ENCODE measurements at places on chromosomes 7 and 10. TPM values are rescaled to one million over a fixed set of nuclear protein-coding genes. Genes with fewer than 3 reads are reported as not detected.

OPN1SW gene
- not detected for total RNA-seq

MAD1L1 gene
- 74.5 TPM for total RNA-seq

ADAM22 gene
- 2.5 TPM for total RNA-seq

TAS2R5 gene
- 1.7 TPM for total RNA-seq

BUD23 gene
- 54.8 TPM for total RNA-seq

DNA sequence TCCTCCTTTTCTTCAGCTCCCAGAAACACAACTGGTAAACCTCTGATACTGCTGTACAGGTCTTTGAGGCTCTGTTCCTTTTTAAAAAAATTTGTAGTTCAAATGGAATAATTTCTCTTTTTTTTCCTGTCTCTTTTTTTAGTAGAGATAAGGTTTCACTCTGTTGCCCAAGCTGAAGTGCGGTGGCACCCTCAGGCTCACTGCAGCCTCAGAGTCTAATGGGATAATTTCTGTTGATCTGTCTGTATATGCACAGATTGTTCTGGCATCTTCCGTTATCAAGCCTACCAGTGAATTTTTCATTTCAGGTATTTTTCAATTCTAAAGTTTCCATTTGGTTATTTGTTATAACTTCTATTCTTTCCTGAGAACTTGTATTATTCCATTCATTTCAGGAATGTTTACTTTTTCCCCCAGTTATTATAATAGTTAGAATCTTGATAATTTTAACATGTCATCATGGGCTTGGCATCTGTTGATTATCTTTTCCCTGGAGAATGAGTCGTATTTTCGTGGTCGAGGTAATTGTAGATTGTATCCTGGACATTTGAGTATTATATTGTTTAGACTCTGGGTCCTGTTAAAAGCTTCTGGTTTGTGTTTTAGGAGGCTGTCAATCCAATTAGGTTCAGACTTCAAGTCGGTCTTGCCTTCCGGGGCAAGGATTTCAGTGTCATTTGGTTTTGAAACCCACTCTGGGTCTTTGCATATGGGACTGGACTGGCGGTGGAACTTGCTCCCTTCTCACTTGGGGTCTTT, 24.5 kb downstream of the CRCP start:
- DNase-seq: no peak

DNA sequence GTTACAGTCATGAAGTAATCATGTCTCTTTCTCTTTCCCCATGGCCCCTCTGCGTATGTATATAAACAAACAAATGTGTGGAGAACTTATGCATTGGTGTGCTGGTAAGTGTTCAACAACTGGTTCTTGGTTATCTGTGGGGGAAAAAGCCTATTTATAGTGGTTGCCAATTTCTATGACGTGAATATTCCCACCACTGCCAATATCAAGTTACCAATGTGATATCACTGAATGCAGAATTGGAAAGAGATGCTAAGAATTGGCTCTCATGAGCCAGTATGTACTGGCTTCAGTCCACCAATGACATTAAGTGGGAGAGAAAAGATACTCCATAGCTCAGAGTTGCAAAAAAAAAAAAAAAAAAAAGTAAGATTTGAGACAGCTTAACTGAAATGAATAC, 399.7 kb downstream of the REEP3 start:
- no peak for DNase-seq

GRCh38 chr10:37789590-37789989, 67.8 kb downstream of the ZNF248 start:
- no peak for DNase-seq

GRCh38 chr10:88065383-88066049, 202.1 kb downstream of the PTEN start:
- no peak for DNase-seq

- DNase-seq: no peak
Measured at GRCh38 chr7:132759482-132760243, 183.4 kb upstream of the PLXNA4 start.

DNA sequence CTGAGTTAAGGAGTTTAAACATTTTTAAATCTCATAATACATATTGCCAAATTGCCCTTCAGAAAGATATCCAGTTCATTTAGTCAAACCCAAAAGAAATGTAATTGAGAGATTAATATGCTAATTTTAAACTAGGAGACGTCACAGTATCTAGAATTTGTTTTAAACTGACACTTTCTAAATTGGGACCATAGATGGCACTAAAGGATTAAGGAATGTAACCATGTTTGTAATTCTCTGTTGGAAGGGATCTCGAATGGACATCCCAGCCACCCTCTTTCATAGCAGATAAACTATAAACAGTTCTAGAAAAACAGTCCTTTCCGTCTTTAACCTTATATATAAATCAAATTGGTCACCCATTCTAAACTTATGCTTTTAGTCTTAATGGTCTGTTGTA, 30.0 kb upstream of the SAMD9L start:
- DNase-seq: no peak

DNA sequence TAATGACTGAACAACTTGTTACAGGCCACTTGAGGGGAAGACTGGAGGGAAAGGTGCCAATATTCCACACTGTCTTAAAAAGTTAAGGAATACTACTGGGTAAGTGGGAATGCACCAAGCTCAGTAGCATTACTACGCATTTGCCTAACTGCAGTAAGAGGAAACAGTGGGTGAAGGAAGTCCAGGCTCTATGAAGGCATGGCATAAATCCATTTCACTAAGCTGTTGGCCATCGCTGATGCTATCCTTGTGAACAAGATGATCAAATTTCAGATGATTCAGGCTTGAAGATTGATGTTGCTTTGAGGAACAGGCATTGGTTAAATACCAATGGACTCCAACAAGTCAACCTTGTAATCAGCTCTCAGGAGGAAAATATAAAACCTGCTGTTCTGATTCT, 44.2 kb upstream of the TES start:
- no peak for DNase-seq

DNA sequence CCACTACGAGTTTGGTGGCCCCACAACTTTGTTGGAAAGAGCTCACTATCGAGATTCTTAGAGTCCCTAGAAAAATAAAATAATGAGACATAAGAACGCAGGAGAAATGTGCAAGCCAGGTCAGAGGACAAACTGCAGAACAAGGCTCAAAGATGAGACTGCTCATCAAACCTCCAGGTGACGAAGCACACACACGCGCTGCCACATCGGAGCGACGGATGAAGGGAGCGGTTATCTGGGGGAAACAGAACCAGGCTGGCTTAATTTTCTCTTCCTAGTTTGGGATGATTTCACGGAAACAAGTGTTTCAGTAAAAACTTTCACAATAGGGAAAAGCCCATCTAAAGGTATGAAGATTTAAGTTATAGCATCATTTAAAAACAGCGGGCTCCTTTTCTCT, 231.3 kb downstream of the SFMBT2 start:
- no peak for DNase-seq

- no peak for DNase-seq
Measured at GRCh38 chr7:21671859-21672258, 129.0 kb downstream of the DNAH11 start.

- DNase-seq: no peak
Measured at GRCh38 chr7:155935005-155935557, 122.8 kb upstream of the SHH start.

GRCh38 chr7:122827763-122828162, 58.5 kb downstream of the CADPS2 start:
- DNase-seq: no peak

Data from spleen (tissue), 13 donors.